ELR (cell line): ENCODE measurements at places on chromosomes 5 and 9.

- DNase-seq = no peak
Observed at GRCh38 chr5:42887097-42887496, 75.4 kb upstream of the SELENOP start.

GRCh38 chr9:94534901-94535300 lies 20.0 kb upstream of the PCAT7 start:
- no peak for DNase-seq

DNA sequence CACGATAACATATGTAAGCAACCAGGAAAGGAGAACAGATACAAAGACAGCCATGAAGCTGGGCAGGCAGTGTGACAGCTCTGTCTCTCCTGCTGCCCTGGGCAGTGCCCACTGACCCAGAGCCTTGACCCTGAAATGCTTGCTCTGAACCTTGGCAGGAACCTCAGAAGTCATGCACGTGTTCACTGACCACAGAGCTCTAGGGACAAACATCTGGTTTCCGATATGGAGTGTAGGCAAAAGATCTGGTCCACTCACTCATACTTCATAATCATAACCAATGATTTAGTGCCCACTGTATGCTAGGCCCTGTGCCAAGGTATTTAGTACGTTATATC lies 102.6 kb downstream of the FSTL4 start:
- DNase-seq = no peak

DNA sequence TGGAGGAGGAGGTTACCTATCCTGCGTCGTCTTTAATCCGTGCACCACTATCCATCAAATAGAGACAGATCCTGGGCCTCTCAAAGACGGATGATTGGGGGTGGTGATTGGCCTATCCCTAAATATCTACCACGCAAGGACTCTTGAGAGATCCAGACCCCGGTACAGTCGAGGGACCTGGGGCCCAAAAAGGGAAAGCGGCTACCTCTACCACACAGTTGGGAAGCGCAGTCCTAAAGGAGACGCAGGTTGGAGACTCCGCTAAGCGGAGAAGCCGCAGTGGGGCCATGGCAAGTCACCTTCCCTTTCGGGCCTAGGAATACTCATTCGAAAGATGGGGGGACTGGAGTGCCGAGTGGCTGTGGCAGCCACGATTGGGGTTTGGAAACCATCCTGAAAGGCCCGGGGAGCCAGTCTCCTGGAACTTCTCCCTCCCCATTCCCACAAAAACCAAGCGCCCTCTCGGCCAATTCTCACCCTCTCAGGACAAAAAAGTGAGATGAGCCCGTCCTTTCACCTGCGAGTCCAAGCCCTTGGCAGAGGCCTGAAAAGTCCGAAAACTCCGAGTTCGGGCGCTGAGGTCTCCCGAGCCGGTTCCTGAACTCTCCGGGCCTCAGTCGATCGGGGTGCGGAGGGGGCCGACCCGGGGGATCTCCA lies 499 bp upstream of the FOXE1 start:
- no peak for DNase-seq

DNA sequence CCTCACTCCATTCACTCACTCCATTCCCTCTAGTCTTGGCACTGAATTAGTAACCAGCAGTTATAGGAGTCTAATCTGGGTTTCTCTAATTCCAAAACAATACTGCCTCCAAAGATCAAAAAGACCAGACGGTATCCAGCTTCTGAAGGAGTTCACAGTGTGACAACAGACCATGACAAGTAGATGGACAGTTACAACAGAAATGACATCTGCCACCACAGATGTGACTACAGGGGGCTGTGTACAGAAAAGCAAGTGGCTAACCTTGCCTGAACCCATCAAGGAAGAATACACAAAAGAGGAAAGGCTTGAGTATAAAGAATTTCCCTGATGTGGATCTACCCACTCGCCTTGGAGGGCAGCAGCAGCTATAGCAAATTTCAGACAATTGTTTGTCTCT lies 112.4 kb downstream of the ACTL7B start:
- no peak for DNase-seq

GRCh38 chr9:104815851-104816565 lies 52.1 kb downstream of the NIPSNAP3B start:
- no peak for DNase-seq
